Activated CD4-positive, alpha-beta T cell treated with anti-CD3 and anti-CD28 coated beads, Interleukin-2, amount 10 ng/mL, durations not matched to agents 7 days and 5 days (primary cell): ENCODE measurements at places on chromosomes 5 and 9.

DNA sequence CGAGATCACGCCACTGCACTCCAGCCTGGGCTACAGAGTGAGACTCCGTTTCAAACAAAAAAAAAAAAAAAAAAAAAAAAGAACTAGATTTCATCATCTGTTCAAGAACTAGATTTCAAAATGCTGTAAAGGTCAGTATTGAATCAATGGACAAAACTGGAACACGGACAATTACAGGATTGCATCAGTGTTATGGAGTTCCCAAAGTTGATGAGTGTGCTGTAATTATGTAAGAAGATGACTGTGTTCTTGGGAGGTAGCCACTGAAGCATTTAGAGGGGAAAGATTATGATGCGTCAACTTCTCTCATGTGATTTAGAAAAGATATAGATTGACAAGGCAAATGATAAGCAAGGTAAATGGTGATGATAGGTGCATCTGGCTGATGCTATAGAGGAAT is 6.5 kb downstream of the FAM240B start:
- no peak for DNase-seq
- no peaks in the 10 kb centered on the region for H3K36me3 ChIP-seq
- H3K27ac ChIP-seq: no peak overlapping the region
- H3K4me1 ChIP-seq: no peaks in the 10 kb centered on the region

DNA sequence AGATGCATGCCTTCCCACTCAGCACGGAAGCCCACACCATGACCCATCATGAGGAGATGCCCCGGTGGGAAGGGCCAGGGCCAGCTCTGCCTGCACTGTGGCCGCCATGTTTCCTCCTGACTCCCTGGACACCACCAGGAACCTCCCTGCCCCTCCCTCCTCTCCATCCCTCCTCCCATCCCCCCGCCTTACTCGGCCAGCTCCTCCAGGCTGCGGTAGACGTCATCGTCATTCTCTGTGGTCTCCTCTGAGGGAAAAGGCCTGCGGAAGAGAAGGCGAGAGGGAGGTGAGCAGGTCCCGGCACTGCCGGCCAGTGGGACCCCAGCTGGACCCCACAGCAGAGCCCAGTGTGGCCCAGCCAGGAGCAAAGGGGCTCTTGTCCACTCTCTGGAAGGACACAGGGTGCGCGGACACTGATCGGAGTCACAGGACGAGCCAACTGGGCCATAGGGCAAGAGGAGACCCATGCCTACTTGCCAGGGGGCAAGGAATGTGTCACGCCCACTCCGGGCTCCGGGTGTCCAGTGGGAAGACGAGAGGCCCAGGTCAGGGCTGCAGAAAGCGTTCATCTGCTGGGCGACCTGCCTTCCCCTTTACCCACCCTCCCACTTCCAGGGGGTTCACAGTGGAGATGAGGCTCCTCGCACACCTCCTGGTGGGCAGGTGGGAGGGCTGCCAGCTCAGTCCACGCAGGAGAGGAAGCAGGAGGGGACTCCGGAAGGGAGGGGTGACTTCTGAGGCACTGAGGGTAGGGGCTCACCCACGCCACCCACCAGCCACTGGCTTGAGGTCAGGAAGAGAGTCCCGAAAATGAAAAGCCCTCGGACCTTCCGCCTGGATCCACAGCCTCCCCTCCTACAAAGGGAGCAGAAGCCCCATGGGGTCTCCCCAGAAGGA is 96.2 kb upstream of the SARDH start:
- no peak for DNase-seq
- no peaks in the 10 kb centered on the region for H3K4me1 ChIP-seq
- H3K36me3 ChIP-seq: no peaks in the 10 kb centered on the region

DNA sequence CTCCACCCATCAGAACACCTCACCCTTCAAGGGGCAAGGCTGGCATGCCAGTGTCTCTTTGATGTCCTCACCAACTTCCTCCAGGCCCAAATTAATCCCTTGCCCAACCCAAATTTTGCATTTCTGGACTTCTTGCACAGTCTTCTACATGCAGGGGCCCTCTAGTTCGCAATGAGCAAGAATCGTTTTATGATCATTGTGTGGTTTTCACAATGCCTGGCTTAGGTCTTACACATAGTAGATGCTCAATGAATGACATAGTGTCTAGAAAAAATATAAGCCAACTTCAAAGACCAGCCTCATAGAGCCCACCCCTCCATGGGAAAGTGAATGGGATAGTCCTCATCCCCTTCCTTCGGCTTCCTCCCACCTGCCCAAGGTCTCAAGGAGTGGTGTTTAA is 9.8 kb upstream of the ESM1 start:
- H3K27ac ChIP-seq: no peak overlapping the region
- peaks cover 4% of the 10 kb centered on the region for H3K27me3 ChIP-seq
- no peak for DNase-seq
- no peak overlapping the region for H3K4me3 ChIP-seq

GRCh38 chr5:67141644-67142043 is 55.0 kb downstream of the CD180 start:
- H3K4me1 ChIP-seq: no peaks in the 10 kb centered on the region
- H3K27me3 ChIP-seq: no peaks in the 10 kb centered on the region
- no peak overlapping the region for H3K4me3 ChIP-seq
- H3K36me3 ChIP-seq: peaks cover 42% of the 10 kb centered on the region
- DNase-seq: no peak

GRCh38 chr9:81588148-81588871 is 101.0 kb downstream of the TLE1 start:
- no peaks in the 10 kb centered on the region for H3K36me3 ChIP-seq
- H3K27ac ChIP-seq: no peak overlapping the region

DNA sequence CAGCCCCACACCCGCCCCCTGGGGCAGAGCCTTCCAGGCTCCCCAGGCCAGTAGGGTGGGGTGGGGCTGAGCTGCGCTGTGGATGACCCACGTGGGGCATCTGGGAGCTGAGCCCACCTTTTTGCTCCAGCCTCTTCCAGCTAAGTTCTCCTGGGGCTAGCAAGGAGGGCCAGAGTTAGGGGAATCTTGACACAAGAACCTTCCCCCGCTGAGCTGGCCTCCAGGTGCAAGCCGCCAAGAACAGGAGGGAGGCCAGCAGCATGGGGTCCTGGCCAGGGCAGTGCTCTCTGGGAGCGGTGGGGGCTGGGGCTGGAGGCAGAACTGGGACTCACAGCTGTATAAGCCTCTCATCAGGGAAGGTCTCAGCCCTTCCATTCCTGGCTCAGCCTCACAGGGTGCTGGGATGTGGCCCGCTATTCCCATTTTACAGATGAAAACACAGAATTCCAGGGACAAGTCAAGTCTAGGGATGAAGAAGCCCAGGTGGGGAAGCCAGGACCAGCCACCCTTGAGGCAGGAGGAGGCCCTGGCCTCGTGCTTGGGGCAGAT is 21.5 kb downstream of the SARDH start:
- H3K27me3 ChIP-seq: peaks cover 5% of the 10 kb centered on the region
- no peak overlapping the region for H3K27ac ChIP-seq
- no peaks in the 10 kb centered on the region for H3K4me1 ChIP-seq
- no peak overlapping the region for H3K4me3 ChIP-seq

- no peak overlapping the region for H3K4me3 ChIP-seq
- peaks cover 75% of the 10 kb centered on the region for H3K4me1 ChIP-seq
- no peaks in the 10 kb centered on the region for H3K27me3 ChIP-seq
- H3K36me3 ChIP-seq: peaks cover 10% of the 10 kb centered on the region
Observed at GRCh38 chr5:157157293-157157891, 8.7 kb downstream of the GARIN3 start.

GRCh38 chr5:116773926-116774325 is 199.3 kb upstream of the SEMA6A start:
- H3K27ac ChIP-seq: no peak overlapping the region
- H3K27me3 ChIP-seq: peaks cover 1% of the 10 kb centered on the region
- no peaks in the 10 kb centered on the region for H3K36me3 ChIP-seq
- no peak overlapping the region for H3K4me3 ChIP-seq
- DNase-seq: no peak
- no peaks in the 10 kb centered on the region for H3K4me1 ChIP-seq

DNA sequence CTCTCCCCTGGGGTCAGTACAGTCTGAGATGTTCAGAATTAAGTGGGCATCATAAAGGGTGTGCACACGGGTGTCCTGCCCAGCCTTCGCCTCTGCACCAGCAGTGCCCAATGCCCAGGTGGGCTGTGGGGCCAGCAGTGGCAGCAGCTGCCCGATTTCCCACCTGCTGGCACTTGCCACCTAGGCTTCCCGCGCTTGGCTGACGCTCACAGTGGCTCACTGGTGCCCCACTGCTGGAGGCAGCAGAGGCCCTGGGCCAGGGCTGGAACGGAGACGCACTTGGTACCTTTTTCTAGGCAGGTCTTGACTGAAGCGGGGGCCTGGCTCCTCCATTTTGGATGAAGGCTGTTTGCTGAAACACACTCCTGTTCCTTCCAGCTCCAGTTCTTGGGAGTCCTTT is 17.0 kb downstream of the MRNIP start:
- no peaks in the 10 kb centered on the region for H3K27me3 ChIP-seq
- no peak overlapping the region for H3K4me3 ChIP-seq
- no peak for DNase-seq
- peaks cover 8% of the 10 kb centered on the region for H3K4me1 ChIP-seq
- H3K27ac ChIP-seq: no peak overlapping the region

DNA sequence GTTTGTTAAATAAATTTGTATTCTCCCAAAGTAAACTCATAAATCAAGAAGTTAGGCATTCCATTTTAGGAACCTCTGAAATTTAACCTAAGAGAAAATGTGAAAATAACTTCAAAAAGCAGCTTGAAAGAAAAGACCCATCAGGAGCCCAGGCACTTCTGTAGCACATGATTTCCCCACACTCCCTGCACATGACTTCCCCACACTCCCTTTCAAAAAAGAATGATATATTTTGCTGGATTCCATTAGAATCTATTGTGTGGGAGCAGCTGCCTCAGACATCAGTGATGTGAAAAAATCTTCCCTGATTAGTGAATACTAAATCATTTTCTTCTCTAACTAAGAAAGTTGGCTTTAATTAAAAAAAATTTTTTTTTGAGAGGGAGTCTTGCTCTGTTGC is 83.3 kb downstream of the GLDC start:
- H3K27me3 ChIP-seq: no peaks in the 10 kb centered on the region
- H3K36me3 ChIP-seq: no peaks in the 10 kb centered on the region
- H3K4me3 ChIP-seq: no peak overlapping the region
- no peak overlapping the region for H3K27ac ChIP-seq
- DNase-seq: no peak
- H3K4me1 ChIP-seq: peaks cover 8% of the 10 kb centered on the region
